ENCODE measurements at places on chromosomes 2 and 18.

DNA sequence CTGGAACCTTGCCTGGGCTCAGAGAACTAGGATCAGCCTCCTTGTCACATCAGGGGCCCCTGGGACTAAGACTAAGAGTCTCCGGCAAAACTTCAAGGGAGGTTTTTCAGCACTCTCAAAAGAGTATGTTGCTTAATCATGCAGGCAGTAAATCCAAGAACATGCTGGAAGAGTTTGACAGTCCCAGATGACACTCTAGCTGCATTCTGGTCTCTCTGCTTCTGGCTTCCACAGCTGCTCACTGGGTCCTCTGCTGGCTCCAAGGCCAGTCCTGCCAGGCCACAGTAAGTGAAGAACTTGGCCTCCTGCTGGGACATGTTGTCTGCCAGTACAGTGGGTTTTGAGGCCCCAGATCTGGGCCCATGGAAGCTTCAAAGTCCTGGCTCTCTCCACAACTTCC is 45.2 kb upstream of the IL1RL1 start:
- DNase-seq: no peak

DNA sequence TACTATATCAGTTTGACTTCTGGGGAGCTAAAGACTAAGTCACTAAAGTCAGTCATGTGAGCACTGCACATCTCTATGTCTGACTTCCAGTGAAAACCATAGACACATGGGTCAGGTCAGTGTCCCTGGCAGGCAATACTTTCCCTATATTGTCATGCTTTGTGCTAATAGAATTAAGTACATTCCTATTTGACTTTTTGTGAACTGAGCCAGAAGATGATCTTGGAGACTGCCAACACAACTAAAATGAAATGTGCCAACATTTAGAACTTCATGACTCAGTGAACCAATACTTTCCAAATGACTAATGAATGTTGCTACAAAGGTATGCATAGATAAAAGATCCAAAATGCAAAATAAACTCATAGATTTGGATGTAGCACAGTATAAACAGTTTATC is 820.8 kb upstream of the FAM98A start:
- no peak for DNase-seq

- no peak for DNase-seq
Observed at GRCh38 chr18:24009651-24010333, 4.8 kb upstream of the TTC39C start.

DNA sequence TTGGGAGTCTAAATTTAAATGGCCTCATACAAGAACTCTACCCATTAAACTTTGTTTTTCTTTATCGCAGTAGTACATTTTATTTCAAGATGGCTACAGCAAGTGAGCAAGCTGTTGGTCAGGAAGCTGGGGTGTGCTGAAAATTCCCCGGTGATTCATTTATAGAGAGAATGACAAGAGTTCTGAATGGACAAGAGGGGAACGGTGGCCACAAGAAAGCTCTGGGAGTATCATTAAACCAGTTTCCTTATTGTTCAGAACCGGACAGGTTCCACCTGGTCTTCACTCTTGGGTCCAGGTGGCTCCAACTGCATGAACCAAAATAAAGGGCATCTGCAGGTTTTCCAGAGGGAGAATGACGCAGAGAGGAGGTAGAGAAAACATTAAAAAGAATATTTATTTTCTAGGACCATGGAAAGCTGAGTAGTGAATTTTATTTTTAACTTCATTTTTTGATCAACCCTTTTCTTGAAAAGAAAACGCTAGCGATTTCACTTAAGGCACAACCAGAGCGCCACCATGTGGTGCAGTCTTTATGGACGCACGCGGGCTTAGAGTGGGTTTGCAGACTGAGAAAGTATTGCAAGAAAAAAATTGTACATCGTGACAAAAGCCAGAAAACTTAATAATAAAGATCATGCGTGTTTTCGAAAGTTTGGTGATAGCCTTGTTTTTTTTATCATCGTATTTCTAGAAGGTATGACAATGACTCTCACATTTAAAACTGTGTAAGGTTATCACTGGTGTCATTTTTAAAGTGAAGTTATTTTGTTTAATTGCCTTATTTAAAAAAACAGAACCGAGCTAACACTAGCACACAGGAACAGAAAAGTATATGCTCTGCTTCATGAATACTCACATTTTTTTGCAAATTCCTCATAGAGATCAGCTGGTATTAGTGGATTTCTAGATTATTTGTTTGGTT is 97.9 kb upstream of the NOL4 start:
- peak; percentile 85 for DNase-seq

GRCh38 chr2:123153041-123153440 is 872.0 kb upstream of the CNTNAP5 start:
- DNase-seq: no peak

GRCh38 chr2:60759654-60760053 is 3.6 kb downstream of the PAPOLG start:
- DNase-seq: no peak

DNA sequence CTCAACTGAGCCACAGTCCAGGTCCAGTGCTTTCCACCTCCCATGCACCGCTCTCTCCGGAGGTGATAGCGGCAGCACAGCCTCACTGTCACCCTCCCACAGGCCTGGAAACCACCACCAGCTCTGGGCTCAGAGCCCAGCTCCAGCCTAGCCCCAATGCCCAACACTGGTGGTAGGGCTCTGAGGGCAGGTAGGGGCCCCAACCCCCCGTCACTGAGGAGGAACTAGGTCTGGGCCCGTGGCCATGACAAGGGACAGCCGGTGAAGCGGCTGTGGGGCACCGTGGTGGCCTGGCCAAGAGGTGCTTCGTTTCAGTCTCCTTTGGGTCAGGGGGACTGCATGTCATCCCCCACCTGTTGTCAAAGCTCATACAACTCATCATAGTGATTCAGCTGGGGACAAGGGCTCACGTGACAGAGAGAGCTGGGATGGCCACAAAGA is 5.5 kb upstream of the TMEM214 start:
- DNase-seq: no peak

DNA sequence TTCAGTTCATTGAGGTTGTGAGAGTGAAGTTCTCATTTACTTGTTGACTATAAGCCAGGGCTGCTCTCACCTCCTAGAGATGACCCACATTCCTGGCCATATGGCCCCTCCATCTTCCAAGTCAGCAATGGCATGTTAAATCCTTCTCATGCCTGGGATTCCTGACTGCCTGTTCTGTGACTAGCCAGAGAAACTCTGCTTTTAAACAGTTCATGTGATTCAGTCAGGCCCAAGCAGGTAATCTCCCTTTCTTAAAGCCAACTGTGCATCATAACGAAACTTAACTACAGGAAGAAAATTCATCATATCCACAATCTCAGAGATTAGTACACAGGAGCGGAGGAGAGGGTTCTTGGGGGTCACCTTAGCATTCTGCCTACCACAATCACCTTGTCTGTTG is 11.5 kb downstream of the DPP4 start:
- no peak for DNase-seq

DNA sequence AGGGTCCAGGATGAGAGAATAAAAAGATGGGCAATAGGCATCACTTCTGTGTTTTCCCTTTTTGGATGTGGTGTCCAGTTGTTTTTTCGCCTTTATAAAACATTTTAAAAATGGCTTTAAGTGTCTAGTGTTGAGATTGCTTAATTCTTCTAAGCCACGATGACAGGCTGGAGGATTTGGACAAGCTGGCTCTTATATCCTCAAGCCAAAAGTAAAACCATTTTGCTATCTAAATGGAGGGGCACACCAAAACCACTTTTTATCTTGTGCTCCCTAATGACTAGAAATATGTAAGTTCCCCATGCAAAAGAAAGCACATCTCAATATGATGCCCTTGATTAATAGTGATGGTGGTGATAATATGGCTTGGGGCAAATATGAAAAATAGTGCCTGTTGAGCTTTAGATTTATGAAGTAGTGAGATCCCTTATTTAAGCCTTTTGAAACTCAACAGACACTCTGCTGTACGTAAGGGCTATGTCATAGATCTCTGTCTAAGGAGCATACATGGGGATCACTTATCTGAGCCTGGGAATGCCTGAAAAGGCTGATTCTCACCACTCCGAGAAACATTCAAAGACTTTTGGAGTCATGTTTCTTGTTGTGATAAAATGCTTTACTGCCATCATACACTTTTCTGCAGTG is 185.5 kb downstream of the KCNS3 start:
- DNase-seq: no peak

DNA sequence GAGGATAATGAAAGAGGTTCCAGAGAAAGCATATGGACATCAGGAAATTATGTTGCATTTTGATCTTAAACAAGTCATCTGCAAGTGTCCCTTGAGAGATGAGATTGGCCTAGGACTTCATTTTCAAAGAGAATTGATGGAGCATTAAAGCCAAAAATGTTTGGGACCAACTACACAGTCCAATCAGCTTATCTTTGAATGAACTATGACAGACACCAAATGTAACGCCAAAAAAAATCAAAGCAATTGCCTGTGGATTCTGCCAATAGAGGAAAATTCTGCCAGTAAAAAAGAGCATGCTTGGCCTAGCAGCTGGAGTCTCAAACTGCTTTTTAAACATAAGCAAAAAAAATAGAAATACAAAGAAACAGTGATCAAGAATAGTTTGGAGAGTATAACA is 594.5 kb upstream of the CHAC2 start:
- no peak for DNase-seq

- DNase-seq: no peak
Observed at GRCh38 chr2:158182676-158183295, 81.1 kb downstream of the UPP2 start.

DNA sequence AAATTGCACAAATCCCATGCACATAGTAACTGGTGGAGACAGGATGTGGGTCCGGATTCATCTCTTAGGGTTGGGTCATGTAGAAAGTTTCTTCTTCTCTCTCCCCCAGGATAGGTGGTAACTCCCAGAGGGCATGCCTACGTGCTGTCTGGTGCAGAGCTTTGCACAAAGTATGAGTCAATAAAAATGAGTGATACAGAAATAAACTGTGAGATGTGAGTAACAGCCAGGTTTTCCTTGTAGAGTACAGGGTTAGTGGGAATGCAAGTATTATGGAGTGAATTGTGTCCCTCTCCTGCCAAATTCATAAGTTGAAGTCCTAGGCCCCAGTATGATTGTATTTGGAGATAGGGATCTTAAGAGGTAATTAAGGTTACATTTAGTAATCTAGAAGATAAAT is 289.4 kb downstream of the ALK start:
- DNase-seq: no peak

- no peak for DNase-seq
Observed at GRCh38 chr2:68833162-68833561, 38.0 kb downstream of the BMP10 start.

- no peak for DNase-seq
Observed at GRCh38 chr2:160041091-160041490, 21.3 kb downstream of the PLA2R1 start.

GRCh38 chr18:55458456-55459203 is 129.4 kb downstream of the TCF4 start:
- no peak for DNase-seq

DNA sequence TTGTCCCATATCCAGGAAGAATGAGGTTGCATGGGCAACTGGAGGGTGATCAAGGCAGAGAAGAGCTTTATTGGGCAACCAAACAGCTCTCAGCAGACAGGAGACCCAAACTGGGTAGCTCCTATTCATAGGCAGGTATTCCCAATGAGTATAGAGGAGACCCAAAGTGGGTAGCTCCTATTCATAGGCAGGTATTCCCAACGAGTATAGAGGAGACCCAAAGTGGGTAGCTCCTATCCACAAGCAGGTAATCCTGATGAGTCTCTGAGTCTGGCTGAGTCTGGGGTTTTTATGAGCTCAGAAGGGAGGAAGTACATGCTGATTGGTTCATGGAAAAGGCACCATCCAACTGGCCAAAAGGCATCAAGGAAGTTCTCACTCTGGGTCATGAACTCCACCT is 5.3 kb upstream of the GORASP2 start:
- no peak for DNase-seq

- DNase-seq: no peak
Observed at GRCh38 chr2:215724146-215724545, 288.3 kb upstream of the FN1 start.

- no peak for DNase-seq
Observed at GRCh38 chr2:30986231-30986580, 152.0 kb downstream of the GALNT14 start.

DNA sequence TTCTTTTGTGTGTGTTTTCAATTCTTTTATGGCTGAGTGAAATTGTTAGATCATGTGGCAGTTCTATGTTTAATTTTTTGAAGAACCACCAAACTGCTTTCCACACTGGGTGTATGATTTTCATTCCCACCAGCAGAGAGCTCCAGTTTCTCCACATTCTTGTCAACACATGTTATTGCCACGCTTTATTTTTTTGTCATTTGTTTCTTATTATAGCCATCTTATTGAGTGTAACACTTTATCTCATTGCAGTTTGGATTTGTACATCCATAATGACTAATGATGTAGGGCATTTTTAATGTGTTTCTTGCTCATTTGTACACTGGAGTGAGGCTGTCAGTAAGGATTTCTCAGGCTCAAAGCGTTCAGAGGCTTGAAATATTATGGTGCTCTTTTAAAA is 184.2 kb downstream of the PIEZO2 start:
- no peak for DNase-seq

DNA sequence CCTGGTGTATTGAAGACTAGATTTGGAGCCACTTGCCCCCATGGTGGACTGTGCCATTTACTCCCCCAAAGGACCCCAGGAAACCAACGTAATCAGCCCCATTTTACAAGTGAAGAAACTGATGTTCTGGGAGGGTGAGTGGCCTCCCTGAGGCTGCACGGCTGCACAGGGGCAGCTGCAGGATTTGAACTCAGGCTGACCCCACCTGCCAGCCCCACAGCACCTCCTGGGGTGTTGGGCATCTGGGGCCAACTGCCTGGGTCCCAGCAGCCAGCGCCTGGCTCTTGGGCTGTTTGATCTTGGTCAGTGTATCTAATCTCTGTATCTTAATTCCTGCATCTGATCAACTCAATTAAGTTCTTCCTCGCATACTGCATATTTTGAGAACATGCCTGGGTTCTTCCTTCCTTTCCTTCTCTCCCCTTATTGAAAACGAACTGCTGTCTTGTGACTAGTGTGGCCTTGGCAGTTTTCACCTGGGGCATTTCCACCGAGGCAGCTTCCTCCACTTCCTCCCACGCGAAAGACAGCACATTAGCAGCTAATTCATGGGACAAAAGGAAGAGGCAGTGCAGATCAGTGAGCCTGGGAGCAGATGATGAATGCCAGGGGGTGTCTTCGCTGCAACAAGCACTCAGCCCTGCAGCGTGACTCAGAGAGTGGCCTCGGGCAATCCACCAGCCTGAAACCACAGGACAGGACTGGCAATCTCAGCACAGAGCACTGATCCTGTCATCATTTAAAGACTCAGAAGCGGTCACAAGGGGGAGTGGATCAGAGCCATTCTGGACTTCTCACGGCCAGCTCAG is 184.1 kb upstream of the RAB12 start:
- DNase-seq: peak; percentile 83

- no peak for DNase-seq
Observed at GRCh38 chr2:215635788-215636139, 199.9 kb upstream of the FN1 start.
